ENCODE measurements at places on chromosomes 5 and 9. TPM values are rescaled to one million over a fixed set of nuclear protein-coding genes. Genes with fewer than 3 reads are reported as not detected.

- DNase-seq = peak; percentile 47
These were observed 22.3 kb upstream of the NPM1 start for GRCh38 chr5:171365351-171365750.

DNA sequence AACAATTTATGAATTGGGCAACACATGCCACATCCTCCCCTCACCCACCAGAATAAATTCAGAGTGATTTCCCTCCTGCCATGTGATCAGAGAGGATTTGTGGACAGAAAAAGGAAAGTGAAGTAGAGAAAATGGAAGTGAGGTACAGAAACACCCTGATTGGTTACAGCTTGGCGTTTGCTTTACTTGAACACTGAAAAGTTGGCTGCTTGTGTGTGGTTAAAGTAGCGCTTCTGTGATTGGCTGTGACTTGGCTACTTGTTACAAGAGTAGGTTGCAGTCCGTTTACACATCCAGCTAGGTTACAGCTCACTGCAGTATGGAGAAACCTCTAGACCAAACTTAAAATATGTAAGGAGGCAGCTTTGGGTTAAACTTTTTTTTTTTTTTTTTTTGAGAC is 205.2 kb upstream of the ZNF608 start:
- DNase-seq = no peak

- DNase-seq = no peak
These were observed 13.0 kb downstream of the PTGES2 start for GRCh38 chr9:128114326-128115186.

- no peak for DNase-seq
These were observed 49.5 kb downstream of the GRIA1 start for GRCh38 chr5:153539983-153540382.

GRCh38 chr9:78982849-78983248 is 588.9 kb upstream of the TLE4 start:
- DNase-seq = no peak

DNA sequence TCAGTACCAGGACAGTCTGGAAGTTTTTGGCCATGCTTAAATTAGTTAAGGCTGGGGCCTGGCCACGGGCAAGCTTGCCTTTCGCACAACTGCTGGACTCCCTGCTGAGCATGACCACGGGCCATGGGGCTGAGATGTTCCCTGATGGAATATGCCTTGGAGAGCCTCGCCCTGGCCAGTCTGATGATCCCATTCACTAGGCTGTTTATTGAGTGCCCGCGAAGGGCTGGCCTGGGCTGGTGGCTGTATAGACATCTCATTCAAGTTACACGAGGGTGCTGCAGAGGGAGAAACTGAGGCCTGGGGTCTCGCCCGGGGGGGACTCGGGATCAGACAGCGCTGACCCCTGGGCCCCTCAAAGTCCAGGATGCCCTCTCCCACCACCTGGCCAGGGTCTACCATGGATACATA is 7.8 kb upstream of the RXRA start:
- DNase-seq = no peak

DNA sequence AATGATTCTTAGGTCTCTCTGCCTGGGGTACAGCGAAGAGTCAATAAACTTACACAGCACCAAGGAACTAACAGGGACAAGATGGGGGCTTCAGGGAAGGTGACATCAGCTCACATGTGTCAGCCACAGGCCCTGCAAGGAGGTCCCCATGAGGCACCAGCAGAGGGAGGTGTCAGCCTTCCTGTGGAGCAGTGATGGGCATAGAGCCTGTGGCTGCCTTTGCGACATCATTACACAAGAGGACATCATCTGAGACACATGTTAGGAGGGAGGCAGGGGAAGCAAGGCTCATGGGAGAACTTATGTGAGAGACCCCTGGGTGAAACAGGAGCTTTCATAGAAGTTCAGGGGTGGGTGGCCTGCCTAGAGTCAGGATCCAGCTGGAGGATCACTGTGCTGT is 389.6 kb downstream of the SEMA5A start:
- no peak for DNase-seq

- DNase-seq = no peak
These were observed 469.5 kb downstream of the DMRTA1 start for GRCh38 chr9:22916148-22916547.

DNA sequence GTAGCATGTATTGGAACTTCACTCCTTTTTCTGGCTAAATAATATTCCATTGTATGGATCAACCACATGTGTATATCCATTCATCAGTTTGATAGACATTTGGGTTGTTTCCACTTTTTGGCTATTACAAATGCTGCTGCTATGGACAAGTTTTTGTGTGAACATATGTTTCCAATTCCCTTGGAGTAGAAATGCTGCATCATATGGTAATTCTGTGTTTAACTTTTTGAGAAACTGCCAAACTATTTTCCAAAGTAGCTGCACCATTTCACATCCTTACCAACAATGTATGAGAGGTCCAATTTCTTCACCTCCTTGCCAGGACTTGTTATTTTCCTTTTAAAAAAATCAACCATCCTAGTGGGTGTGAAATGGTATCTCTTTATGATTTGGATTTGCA is 8.4 kb downstream of the FRRS1L start:
- no peak for DNase-seq

DNA sequence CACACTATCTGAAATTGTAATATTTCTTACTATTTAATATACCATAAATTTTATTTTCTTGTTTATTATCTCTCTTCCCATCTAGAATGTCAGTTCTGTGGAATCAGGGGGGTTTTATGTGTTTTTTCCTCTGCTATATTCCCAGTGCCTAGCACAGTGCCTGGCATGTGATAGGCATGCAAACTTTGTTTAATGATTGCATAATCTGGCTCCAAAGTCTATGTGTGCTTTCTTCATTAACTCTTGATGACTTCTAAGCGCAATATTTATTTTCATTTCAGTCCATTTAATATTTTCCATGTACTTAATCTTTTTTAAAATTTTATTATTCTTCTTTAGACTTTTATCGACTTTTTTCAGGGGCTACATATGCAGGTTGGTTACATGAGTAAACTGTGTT is 60.4 kb upstream of the CDK5RAP2 start:
- no peak for DNase-seq

- peak; percentile 76 for DNase-seq
These were observed 97.5 kb downstream of the COL5A1 start for GRCh38 chr9:134738869-134739659.

- DNase-seq = no peak
These were observed 314.0 kb downstream of the ARHGEF28 start for GRCh38 chr5:73940026-73940425.

GRCh38 chr5:73030995-73031394 is 75.2 kb downstream of the FCHO2 start:
- DNase-seq = no peak

DNA sequence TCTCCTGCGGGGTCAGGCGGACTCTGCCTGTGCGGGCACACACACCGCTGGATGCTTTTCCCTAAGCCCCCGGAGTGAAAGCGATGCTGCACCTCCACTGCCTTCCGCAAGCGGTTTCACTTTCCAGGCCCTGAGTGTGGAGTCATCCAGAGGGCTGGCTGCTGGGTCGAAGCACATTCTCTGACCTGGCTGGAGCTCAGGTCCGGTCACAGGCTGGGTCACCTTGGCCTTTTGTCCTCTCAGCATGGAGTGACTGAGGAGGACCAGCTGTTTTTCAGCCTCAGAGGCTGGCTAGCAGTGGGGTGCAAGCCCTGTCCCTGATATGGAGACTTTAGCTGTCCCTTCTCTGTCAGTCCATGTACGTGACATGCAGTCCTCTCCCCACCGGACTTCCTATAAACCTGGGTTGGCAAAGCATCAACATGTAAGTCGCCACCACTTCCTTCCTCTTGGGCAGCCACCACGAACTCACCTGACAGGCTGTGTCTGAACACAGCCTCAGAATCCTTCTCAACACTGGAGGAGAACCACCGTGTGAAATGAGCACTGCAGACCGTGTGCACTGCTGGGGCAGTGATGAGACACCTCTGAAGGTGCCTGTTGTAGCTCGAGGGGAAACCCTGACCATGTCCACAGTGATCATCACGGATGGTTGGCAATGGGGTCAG is 51.3 kb downstream of the GADD45G start:
- no peak for DNase-seq

TRIM14 gene
- total RNA-seq = 41.0 TPM

NSA2 gene
- 88.5 TPM for total RNA-seq

FBP1 gene
- total RNA-seq = 0.24 TPM

All from K562 (cell line).